ENCODE measurements at places on chromosomes 16 and 17. TPM values are rescaled to one million over a fixed set of nuclear protein-coding genes. Genes with fewer than 3 reads are reported as not detected.

Gene KRT12
- total RNA-seq = not detected

Gene OR1G1
- not detected for total RNA-seq

Gene ASGR1
- 1.2 TPM for total RNA-seq

Gene CLEC18C
- total RNA-seq = 0.08 TPM

Gene GFOD2
- 18.9 TPM for total RNA-seq

Gene SLC26A11
- total RNA-seq = 15.4 TPM

Gene KRTAP9-6
- not detected for total RNA-seq

Gene C1QL1
- 35.0 TPM for total RNA-seq

Gene ZPBP2
- total RNA-seq = not detected

Gene TMUB2
- 42.5 TPM for total RNA-seq

Gene CLDN9
- total RNA-seq = 0.31 TPM

Gene C17orf50
- total RNA-seq = 0.12 TPM

Gene TEKT5
- not detected for total RNA-seq

Gene CMTM4
- 31.9 TPM for total RNA-seq

Gene SPATA22
- not detected for total RNA-seq

Gene TNS4
- total RNA-seq = 188 TPM

Gene KCTD2
- 32.3 TPM for total RNA-seq

Gene EVPLL
- not detected for total RNA-seq

Gene CDK10
- 36.6 TPM for total RNA-seq

Gene IGSF6
- total RNA-seq = not detected

Gene SLC13A5
- 0.17 TPM for total RNA-seq

Gene HCRT
- total RNA-seq = not detected

Gene CIBAR2
- total RNA-seq = not detected

Gene GNG13
- total RNA-seq = not detected

Gene TMEM186
- total RNA-seq = 13.8 TPM

Gene TP53TG3F
- 0.15 TPM for total RNA-seq

Gene ZG16B
- total RNA-seq = 0.37 TPM

Gene CD79B
- total RNA-seq = not detected

Gene KRT20
- 0.25 TPM for total RNA-seq

Gene NTN3
- not detected for total RNA-seq

Gene TBC1D3E
- total RNA-seq = not detected

Gene KRTAP1-1
- total RNA-seq = not detected

Gene PABPN1L
- not detected for total RNA-seq

Gene ITGAX
- 1.1 TPM for total RNA-seq

Gene KRT13
- total RNA-seq = 0.10 TPM

Gene CCDC144A
- total RNA-seq = 1.2 TPM

Gene IRX3
- total RNA-seq = 6.5 TPM

Gene MATCAP1
- 6.1 TPM for total RNA-seq

Gene TEX14
- total RNA-seq = 0.33 TPM

Gene WNK4
- total RNA-seq = 0.91 TPM

Gene HSD17B1
- total RNA-seq = 1.5 TPM

Gene PYDC1
- not detected for total RNA-seq

Gene TMEM231
- 9.6 TPM for total RNA-seq

Gene PLXDC1
- total RNA-seq = 0.28 TPM

Gene CLUH
- 98.1 TPM for total RNA-seq

Gene CCL1
- not detected for total RNA-seq

Gene BCL6B
- not detected for total RNA-seq

Gene SLC5A10
- 0.17 TPM for total RNA-seq

Gene CACNG3
- not detected for total RNA-seq

Gene SHCBP1
- total RNA-seq = 40.3 TPM

Gene RNF151
- total RNA-seq = not detected

Gene ITGA2B
- total RNA-seq = 1.5 TPM

Gene SP2
- total RNA-seq = 18.1 TPM

Gene KRTAP2-1
- not detected for total RNA-seq

Gene JUP
- total RNA-seq = 104 TPM

Gene KRT31
- total RNA-seq = not detected

Gene CRYBA1
- total RNA-seq = not detected

Gene KRT25
- not detected for total RNA-seq

Gene C17orf100
- 2.7 TPM for total RNA-seq

Gene SCARF1
- 0.43 TPM for total RNA-seq

Measured in A549 treated with AZD2906 at 1 μM for 4 hours (cell line).